ENCODE measurements at places on chromosomes 7 and 10.

DNA sequence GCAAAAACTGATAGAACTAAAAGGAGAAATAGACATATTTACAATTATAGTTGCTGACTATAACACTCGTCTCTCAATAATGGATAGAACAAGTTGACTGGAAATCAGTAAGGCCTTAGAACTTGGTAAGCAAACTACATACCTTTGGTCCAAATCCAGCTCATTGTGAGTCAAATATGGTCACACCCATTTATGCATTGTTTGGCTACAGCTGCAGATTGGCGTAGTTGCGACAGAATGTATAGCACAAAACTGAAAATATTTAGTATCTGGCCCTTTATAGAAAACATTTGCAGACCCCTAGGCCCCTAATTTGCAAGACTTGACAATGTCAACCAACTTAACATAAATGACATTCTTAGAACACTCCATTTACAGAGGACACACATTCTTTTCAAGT is 103.6 kb upstream of the EGR2 start:
- no peak for DNase-seq

- peak; percentile 1 for DNase-seq
Observed at GRCh38 chr7:78218051-78218450, 419.5 kb downstream of the PHTF2 start.

- DNase-seq: no peak
Observed at GRCh38 chr10:19724287-19724686, 91.9 kb upstream of the PLXDC2 start.

DNA sequence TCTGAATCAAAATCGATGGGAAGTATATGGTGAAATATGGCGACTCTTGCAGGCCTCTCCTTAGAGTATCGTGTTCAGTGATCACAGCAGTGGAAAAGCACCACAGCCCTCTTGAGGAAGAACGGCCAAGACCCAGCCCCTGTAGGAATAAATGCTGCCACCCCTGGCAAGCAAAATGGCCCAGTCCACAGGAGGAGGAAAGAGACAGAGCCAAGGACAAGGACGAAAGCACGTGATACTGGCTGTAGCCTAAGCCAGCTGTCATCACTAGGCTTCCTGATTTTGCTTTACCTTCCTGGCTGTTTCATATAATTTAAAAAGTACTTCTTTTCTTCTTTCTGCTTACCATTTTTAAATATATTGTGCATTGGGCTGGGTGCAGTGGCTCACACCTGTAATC is 395.0 kb upstream of the SHH start:
- no peak for DNase-seq

- no peak for DNase-seq
Observed at GRCh38 chr10:70445718-70446657, 4.5 kb upstream of the NODAL start.

GRCh38 chr7:117901089-117901797 is 28.0 kb upstream of the CTTNBP2 start:
- DNase-seq: no peak
